Right kidney (tissue), 9 donors: ENCODE measurements at places on chromosomes 6 and 20.

- no peak for DNase-seq
These were observed 275.5 kb upstream of the SGK1 start for GRCh38 chr6:134593442-134593841.

GRCh38 chr6:1144842-1145767 is 166.8 kb upstream of the FOXQ1 start:
- DNase-seq = peak; percentile 32

DNA sequence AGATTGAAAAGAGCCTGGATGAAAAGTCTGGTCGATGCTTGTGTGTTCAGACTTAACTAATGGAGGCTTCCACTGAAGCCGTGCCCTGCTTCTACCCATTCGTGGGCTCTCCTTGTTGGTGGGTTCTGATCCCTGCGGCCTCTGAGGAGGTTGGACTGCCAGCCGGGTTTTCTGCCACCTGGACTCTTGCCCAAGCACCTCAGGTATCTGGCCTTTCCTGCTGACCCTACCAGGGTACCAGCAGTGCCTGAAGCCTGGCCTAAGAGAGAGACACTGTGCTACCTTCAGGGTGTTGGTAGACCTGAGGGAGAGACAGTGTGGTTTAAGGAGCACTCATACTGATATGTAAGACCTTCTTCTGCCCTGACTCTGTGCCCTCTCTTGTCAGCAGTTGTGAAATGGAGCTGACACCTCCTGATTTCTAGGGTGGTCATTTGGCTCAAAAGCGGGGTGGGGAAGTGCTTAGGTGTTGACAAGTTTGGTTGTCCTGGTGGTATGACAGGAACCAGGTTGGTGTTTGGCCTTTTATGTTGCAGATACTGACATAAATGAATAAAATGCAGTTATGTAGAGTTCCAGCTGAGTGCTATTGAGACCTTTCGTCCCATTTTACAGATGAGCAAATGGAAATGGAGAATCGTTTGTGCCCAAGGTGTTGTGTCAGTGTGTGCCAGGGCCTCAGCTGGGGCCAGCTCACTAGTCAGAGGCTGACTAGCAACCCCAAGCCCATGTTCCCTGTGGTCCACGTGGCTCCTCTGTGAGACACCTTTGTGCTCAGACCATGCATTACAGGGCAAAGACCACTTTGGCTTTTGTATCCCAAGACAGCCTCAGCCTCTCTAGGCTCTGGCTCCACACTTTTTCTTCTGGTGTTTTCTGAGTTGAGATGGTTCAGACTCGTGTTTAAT is 3.1 kb downstream of the PLCG1 start:
- DNase-seq = no peak

DNA sequence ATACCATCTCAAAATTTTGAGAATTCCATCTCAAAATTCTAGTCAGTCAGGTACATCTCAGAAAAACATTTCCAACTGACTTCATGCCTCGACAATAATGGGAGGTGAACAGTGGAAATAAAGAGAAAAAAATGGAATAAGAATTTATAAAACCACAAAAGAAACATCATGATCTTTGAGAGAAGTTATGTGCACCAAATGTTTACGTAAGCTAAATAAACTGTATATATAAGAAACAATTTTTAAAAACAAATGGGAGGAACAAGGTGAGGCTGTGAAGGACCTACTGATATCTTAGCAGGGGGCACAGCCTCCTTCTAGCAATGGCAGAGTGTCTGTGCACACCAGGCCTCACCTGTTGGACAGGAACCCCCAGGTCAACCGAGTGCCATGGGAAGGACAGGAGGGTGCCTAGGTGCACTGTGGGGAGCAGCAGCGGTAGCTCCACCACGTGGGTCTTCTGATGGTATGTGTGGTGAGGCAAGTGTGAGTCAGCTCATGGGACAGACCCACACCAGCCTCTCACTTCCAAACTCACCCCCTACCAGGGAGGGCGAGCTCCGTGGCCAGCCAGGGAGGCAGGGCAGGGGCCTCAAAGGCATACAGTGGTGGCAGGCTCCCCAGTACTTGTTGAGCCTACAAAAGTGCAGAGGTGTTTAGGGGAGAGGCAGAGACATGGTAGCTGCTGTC is 23.2 kb downstream of the DIDO1 start:
- DNase-seq = no peak

- DNase-seq = no peak
These were observed 2.4 kb downstream of the OSER1 start for GRCh38 chr20:44208165-44208564.

DNA sequence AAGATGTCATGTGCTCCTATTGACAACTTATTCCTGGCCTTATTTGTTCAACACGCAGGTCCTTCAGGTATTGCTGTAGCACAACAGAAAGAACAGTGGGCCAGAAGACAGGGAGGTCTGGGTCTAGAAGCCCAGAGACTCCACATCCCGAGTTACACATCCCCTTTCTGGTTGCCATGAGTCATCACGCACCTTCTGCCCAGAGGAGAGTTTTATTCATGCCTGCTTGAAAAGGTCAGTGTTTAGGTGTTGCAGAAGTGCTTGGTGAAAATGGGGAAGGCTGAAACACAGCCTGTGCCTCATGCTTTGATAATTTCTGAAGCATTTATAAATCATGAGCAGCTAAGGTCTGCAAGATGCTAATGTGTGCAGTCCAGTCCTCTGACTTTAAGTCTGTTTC is 256.4 kb downstream of the GMPR start:
- DNase-seq = no peak

DNA sequence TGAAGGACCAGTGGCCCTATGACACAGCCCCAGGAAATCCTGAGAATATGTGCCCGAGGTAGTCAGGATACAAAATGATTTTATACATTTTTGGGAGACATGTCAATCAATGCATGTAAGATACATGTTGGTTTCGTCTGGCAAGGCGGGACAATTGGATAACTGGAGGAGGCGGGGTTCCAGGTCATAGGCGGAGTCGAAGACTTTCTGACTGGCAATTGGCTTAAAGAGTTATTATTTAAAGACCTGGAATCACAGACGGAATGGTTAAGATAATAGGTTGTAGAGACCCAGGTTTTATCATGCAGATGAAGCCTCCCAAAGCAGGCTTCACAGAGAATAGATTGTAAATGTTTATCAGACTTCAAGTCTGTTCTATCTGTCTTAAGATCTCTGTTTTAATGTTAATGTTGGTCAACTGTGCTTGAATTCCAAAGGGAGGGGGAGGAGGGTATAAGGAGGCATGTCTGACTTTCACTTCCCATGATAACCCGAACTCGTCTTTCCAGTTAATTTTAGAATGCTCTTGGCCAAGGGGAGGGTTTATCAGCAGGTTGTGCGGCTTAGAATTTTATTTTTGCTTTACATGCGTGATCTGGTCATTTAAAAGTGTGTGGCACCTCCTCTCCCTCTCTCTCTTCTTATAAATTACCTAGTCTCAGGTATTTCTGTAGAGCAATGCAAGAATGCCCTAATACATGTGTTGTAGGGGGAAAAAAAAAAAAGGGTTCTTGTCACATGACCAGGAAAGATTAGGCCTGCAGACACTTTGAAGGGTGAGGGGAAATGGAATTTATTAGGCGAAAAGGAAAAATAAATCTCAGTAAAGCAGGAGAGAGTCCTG is 230.7 kb downstream of the NFATC2 start:
- no peak for DNase-seq

DNA sequence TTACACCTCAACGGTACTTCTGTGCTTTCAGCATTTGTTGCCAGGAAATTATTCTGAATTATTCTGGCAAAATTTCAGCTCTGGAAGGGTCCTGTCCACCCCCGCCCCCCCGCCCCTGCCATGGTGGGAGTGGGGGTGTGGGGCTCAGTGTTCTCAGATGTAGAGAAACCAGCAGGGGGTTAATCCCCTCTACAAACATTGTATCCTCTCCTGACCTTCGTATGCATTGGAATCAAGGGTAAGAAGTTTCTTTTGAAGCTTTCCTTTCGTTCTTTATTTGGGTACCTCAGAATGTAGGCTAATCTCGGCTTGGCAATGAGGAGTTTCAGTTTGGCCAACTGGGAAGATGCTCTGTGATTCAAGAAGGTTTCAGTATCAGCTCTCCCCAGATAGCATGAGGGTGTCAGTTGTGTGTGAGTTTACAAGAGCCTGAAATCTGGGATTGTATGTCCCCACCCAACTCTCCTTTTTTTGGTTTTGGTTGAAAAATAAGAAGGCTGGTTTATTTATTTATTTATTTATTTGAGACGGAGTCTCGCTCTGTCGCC is 25.5 kb upstream of the OLIG3 start:
- no peak for DNase-seq

GRCh38 chr6:105397987-105398386 is 4.9 kb downstream of the PREP start:
- DNase-seq = no peak

DNA sequence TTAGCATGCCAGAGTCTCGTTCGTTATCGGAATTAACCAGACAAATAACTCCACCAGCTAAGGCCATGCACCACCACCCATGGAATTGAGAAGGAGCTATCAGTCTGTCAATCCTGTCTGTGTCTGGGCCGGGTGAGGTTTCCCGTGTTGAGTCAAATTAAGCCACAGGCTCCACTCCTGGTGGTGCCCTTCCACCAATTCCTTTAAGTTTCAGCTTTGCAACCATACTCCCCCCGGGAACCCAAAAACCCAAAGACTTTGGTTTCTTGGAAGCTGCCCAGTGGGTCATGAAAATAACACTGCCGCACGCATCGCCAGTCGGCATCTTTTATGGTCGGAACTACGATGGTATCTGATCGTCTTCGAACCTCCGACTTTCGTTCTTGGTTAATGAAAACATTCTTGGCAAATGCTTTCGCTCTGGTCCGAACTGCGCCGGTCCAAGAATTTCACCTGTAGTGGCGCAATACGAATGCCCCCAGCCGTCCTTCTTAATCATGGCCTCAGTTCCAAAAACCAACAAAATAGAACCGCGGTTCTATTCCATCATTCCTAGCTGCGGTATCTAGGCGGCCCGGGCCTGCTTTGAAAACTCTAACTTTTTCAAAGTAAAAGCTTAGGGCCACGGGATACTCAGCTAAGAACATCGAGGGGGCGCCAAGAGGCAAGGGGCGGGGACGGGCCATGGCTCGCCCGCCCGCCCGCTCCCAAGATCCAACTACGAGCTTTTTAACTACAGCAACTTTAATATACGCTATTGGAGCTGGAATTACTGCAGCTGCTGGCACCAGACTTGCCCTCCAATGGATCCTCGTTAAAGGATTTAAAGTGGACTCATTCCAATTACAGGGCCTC is 1958.5 kb upstream of the DEFB115 start:
- no peak for DNase-seq

DNA sequence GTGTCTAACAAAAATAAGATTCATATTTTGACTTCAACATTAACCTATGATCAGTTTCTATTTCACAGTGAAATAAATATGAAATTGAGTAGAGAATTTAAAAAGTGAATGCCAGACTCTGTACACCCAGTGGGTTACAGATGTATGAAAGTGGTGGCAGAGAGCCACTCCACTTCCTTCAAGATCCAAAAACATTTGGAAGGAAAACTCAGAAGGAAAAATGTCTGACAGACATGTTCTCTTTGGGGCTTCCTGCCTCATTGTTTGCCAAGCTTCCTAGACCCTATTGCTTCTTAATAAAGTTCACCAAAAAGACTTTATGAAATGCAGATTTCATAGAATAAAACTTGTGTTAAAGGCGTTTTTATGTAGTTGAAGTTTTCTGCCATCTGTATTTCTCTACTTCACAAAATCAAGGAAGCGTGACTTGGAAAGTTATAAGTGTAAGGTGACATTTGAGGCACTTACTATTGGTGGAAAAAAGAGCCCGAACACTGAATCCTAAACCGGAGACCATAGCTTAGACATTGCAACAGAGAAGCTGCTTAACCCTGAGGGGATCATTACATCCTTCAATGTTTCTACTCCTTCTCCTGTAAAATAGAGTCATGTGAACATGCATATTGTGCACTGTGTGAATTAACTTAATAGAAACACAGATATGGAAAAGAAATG is 12.8 kb downstream of the HMGCLL1 start:
- DNase-seq = no peak

- DNase-seq = no peak
These were observed 24.5 kb upstream of the POPDC3 start for GRCh38 chr6:105204331-105204730.

GRCh38 chr6:124683507-124683906 is 278.7 kb upstream of the RNF217 start:
- no peak for DNase-seq

DNA sequence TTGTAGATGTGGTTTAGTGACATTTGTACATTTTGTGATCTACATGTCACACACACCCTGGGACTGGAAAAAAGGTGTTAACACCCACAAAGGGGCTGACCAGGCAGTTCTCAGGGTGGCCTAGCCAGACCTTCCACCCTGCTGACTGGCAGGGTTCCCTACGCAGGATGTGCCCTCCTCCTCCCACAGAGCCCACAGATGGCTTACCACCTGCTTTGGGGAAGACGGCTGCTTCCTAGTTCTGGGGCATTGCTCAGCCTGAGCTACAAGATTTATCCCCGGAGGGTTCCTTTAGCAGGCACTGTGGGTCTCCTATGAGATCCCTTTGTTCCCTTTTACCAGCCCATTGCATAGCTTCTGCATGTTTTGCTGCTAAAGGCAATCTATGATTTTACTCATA is 35.1 kb downstream of the SNAP25 start:
- DNase-seq = no peak

DNA sequence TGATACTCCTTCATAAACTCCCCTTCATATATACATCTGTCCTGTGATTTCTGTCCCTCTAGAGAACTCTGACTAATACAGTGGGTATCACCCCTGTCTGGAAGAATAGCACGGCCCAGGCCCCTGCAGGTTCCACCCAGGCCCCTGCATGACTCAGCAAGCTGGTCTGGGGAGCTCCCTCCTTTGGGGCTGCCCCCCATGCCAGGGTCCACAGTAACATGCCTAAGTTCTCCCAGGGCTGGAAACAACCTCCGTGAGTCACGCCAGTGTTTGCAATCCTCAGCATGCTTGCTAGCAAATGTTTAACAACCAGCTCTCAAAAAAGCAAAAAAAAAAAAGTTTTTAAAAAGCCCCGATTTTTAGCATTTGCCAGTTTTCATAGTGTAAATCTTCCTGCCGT is 134.3 kb upstream of the CDH4 start:
- DNase-seq = no peak

DNA sequence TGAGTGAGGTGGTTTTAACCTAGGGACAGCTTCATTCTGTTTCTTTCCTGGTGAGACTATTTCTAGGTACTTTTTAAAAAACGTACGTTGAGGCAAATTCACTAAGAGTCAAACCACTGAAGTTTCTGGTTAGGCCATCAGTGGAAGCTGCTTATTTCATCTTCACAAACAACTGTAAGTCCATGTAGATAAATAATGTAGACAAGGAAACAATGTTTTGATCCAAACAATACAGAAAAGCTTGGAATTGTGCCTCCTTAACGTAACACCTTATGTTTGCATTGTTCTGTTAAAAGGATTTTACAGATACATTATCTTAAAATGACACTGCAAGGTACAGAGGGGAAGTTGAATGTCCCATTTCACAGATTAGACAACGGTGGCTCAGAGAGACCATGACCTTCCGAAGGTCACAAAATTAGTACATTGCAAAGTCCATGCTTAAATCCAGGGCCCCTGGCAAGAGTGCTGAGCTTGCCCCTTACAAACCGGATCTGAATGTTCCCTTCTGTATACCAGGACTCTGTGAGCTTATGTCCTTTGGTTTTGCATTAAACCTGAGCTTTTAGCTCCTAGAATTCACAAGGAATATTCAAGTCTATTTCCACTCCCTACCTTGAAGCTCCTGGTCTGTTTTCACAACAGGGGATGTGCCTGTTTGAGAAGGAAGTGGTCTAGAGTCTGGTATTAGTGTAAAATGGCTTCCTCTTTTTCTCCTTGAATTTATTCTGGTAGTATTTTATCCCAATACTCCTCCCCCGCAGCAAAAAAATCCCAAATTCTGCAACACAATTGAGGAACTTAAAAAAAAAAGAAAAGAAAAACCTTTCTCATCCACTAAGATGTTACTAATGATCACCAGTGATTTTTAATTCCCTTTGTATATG is 28.9 kb upstream of the ZNF217 start:
- peak; percentile 34 for DNase-seq

GRCh38 chr20:43958626-43959025 is 44.0 kb downstream of the TOX2 start:
- DNase-seq = no peak
